NCI-H2107 (cell line): ENCODE measurements at places on chromosomes 6 and 20.

DNA sequence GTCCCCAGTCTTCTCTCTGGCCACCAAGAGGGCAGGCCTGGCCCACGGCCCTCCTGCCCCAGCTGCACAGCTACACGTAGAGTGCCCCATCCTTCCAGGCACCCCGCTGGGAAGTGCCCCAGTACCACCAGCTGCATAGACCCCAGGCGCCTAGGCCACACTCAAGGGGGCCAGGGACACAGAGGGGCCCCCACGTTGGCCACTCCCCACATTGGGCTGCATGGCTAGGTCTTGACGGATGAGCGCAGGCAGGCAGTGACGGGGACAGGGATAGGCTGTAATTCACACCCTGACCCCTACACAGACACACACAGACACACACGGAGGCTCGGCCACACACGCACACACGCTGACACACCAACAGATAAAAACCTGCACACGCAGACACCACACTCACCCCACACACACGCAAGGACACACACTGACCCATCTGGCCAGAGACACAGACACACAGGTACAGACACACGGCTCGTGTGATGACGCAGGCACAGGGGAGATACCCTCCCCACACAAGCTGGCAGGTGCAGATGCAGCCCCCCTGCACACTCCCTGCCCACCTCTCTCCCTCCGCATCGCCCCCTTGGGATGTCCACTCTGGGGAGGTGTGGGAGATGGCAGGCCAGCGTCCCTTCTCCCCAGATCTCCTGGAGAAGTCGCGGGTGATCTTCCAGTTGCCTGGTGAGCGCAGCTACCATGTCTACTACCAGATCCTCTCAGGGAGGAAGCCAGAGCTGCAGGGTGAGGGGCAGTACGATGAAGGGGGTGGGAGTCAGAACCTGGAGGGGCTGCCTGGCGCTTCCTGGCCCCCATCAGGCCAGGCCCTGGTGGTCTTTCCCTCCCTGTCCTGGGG, 30.0 kb downstream of the MYH7B start:
- no peak for DNase-seq

- DNase-seq, result no peak
Observed at GRCh38 chr6:142929751-142930358, 15.1 kb downstream of the HIVEP2 start.

GRCh38 chr20:17995967-17996819, 27.4 kb downstream of the MGME1 start:
- DNase-seq, result peak; percentile 4

DNA sequence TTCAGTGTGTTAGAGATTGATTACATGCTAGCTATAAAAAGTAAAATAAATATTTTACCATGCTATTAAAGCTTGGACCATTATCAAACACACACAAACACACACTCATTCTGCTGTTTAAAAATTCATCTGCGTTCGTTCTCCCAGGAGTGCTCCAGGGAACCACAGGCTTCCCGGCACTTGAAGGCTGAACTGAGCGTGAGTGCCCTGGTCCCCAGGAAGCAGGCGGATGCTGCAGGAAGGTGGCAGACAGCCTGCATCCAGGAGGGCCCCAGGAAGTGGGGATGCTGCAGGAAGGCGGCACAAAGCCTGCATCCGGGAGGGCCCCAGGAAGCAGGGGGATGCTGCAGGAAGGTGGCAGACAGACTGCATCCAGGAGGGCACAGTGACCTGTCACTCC, 147.2 kb upstream of the SNX9 start:
- no peak for DNase-seq

GRCh38 chr6:169827290-169827717, 75.9 kb downstream of the ERMARD start:
- no peak for DNase-seq
